ENCODE measurements at places on chromosomes 7 and 10.
A peak's percentile ranks its signal among the peaks of the same experiment; 100 is the strongest.

GRCh38 chr7:148929176-148929575 lies 45.1 kb upstream of the EZH2 start:
- no peak for DNase-seq

- DNase-seq = no peak
Measured at GRCh38 chr7:80210400-80210799, 75.8 kb downstream of the GNAI1 start.

- no peak for DNase-seq
Measured at GRCh38 chr7:117707080-117707479, 166.2 kb downstream of the CTTNBP2 start.

- DNase-seq = no peak
Measured at GRCh38 chr7:30450240-30450982, 28.2 kb downstream of the NOD1 start.

DNA sequence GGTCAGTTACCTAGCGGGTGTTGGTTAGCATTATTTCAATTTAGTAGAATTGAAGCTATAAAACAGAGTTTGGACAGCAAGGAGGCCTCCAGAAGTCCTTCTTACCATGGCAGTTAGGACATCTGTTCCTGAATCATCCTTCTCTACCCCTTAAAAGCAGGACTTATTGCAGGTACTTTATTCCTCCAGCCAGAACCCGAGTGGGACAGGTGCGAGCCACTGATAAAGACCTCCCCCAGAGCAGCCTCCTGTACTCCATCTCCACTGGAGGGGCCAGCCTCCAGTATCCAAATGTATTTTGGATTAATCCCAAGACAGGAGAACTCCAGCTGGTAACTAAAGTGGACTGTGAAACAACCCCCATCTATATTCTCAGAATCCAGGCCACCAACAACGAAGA lies 54.6 kb downstream of the CDHR3 start:
- no peak for DNase-seq

GRCh38 chr10:122878799-122879338 lies 512 bp downstream of the FAM24B start:
- no peak for DNase-seq

- DNase-seq = no peak
Measured at GRCh38 chr7:29139796-29140195, 6.5 kb downstream of the CPVL start.

- DNase-seq = no peak
Measured at GRCh38 chr10:35378541-35379210, 42.4 kb downstream of the CCNY start.

- peak; percentile 15 for DNase-seq
Measured at GRCh38 chr7:135620980-135621850, 41.1 kb upstream of the STMP1 start.

- no peak for DNase-seq
Measured at GRCh38 chr7:56174875-56175760, 58.9 kb upstream of the NUPR2 start.

- DNase-seq = peak; percentile 64
Measured at GRCh38 chr10:83917537-83918506, 221.5 kb upstream of the GHITM start.

- no peak for DNase-seq
Measured at GRCh38 chr10:110775020-110775375, 96.7 kb upstream of the PDCD4 start.

DNA sequence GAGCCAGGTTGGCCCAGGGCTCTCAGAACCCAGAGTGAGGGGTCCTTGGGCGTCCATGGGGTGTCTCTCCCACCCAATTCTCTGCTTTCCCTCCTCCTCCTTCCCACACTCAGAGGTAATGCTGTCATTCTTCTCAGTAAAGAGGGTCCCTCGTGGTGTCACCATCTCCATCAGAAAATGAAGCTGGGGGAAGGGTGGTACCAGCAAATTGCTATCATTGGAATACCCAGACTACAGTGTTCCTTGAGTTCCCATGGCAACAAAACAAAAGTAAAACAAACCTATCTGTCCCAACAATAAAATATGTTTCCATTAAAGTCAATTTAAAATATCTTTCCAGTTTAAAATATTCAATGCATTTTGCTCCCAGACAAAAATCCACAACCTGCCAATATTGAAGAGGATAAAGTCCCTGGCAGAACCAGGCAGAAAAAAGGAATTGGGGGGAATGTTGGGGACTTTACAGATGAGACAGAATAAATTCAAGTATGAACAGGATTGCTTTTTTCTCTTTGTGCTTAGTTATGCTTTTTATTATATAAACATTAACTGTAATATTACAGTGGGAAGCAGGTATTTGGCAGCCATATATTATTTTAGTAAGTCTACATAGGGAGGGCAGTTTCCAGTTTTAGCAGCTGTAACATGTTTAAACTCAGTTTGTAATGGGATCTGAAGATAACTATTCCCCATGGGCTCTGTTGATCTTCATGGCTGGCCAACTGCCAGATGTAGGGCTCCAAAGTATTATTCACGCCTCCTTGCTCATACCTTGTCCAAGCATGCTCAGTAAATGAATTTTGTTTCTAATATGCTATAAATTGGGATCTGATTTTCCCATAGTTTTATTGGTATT lies 182.1 kb downstream of the ARID5B start:
- DNase-seq = no peak

DNA sequence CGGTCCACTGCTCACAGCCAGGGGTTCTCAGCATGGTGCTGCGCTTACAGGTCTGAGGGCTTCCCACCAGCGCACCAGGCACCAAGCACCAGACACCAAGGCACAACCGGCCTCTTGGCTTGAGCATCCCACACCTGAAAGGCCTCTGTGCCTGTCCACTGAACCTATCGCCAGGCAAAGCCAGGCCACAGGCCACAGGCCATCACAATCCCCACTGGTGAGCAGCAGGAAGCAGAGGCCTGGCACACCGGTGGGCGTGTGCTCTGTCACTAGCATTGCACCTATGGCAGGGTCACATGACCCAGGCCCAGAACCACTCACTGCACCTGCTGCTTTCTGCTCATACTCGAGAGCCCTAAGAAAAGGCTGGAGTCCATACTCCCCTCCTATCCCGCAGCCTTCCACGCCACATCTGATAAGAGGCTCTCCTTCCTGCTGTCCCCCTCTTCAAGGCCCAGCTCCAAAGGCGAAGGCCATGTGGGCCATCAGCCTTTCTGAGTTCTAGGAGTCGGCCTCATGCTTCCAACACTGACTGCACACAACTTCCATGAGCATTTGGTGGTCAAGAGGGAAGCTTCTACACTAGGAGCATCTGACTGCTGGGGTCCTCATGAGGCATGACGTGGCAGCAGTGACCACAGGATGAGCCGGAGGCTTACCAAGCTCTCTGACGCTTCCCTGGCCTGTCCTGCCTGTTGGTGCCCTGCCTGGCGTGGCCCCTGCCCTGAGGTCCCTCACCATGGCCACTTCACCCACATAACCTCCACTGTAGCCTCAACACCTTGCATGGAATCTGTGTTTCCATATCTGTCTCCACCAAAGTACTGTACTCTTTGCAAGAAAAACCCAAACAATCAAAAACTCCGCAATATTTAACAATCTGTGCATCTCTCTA lies 166.3 kb downstream of the TNS3 start:
- no peak for DNase-seq

DNA sequence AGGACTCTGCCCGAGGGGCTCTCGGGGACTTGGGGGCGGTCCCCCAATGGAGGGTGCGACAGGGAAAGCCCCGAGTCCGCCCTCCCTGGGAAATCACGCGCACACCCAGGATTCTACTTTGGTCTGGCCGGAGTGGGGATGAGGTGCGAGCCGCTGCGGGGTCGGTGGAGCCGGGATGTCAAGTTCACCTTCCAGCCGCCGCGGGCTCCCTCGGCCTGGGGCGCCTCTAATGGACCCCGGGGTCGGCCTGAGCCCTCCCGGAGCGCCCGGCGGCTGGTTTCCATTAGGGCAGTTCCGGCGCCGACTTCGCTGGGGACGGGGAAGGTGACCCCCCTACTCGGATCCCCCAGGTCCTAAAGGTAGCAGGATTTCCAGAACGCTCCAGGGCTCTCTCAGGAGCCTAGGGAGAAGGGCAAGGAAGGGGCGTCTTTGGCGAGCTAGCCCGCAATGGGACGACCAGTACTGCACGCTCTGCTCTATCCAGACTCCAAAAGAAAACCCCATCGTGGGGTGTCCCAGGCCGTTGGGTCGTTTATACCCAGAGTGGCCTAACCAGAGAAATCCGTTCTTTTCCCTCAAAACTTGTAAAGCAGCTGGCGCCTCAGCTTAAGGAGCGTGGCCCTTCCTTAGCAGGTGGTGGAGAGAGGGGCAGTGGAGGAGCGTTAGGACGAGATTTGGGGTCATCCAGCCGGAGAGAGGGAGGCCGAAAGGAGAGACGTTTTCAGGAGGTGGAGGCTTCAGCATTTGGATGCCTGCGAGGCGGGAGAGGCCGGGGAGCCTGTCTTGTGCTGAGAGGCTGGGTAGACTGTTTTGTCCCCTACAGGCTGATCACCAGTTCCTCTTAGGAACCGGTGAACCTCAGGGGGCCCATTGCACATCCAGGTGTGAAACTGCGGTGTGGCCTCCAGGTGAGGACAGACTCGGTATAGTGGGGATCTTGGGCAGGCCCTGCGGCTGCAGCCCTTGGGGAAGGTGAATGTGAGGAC lies 860 bp upstream of the WDR86 start:
- DNase-seq = peak; percentile 70

DNA sequence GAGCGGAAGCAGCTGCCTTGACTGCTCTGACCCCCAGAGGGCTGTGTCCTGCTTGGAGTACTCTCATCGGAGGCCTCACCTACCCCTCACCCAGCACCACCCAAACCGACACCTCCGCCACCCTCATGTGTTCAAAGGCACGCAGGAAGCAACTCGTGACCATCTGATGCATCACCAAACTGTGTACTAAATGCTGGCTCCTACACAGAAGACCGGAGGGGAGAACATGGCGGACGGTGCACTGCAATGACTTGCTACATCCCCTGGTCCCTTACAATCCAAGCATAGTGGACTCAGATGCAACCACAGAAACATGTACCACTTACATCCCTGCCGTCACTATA lies 3.4 kb downstream of the PDAP1 start:
- no peak for DNase-seq

GRCh38 chr10:123792248-123792978 lies 99.2 kb downstream of the CPXM2 start:
- no peak for DNase-seq

- DNase-seq = no peak
Measured at GRCh38 chr10:13699216-13699615, 112.5 kb downstream of the PRPF18 start.

DNA sequence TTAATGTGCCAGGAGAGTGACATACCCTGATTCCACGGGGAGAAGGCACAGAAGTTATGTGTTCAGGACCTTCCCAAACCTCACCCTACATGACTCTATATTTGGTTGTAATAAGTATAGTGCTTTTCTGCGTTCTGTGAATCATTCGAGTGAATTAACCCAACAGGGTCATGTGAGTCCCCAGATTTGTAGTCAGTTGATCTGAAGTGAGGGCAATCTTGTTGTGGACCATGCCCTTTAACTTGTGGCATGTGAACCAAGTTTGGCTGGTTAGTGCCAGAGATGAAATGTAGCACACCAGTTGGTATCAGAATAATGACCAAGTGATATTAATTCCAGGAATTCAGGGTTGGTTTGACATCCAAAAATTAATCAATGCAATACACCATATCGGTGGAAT lies 70.2 kb downstream of the NHLRC2 start:
- DNase-seq = no peak

DNA sequence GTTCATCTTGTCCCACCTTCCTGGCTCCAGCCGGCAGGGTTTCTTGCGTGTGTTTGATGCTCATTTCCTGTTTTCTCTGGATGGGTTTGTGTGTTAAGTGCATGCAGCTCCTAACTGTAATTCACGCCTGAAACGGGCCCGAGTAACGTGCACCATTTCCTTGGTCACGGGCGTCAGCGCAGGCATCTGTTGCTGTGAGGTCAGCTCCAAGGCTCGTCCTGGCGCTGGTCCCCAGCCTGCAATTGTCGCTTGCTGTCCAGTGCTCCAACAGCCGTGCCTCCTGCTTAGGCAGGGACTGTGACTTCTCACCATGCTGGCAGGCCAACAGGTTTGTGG lies 201.1 kb downstream of the GLRX3 start:
- no peak for DNase-seq

- no peak for DNase-seq
Measured at GRCh38 chr7:140564643-140565042, 76.0 kb downstream of the DENND2A start.

DNA sequence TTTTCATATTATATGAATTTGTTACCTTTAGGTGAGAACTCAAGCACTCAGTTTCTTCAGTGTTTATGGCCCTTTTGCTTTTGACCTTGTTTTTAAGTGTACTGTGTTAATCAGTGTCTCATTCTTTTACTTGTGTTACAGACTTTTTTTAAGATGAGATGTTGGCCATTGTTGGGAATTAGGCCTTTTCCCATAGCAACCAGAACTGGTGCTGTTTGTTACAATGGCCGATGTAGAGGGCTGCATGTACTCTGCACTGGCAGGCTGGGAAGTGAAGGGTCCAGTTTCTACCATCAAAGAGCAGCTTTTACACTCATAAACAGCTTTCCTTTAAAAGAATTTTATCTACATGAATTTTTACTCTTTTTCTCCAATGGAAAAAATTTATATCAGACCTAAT lies 65.1 kb downstream of the SHH start:
- DNase-seq = no peak

DNA sequence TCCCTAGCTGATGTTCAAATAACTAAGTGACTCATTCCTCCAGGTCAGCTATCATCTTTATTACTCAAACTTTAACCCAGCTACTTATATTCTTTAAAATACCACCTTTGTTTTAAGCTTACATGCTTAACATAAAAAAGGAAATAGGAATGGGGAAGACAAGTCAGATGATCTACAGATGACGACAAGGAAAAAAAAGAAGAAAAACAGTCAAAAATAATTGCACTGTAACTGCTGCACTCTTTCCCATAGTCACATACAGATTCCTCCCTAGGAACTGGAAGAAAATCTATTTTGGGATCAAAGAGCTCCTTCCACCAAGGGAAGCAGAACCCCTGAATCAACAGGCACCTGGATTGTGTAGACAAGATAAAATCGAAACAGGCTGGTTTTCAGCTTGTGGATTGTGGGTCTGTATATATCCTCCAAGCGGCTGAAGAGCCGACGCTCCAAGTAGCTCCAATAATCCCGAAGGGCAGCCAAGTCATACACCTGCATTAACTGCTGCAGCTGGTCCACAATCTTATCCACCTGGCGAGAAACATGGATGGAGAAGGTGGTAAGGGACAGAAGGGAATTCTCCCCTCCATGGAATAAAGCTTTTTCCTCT lies 2.0 kb downstream of the WDR91 start:
- no peak for DNase-seq

GRCh38 chr10:71338728-71339495 lies 19.9 kb downstream of the SLC29A3 start:
- DNase-seq = no peak

DNA sequence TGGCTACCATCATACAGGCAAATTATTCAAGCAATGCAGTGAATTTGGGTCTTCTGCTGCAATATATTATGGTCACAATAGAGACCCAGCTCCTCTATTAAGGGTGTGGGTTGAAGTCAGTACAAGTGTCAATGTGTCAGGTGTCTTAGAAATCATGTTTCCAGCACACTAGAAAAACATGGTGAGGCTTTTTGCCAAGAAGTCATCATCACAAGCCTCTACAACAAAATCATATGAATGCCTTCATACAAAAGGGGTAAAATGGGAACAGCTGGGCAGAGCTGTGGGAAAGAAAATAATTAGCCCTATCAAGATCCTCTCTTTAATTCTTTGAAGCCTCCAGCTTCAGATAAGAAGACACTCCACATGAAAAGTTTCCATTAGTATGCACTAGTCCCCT lies 37.2 kb downstream of the FAM13C start:
- no peak for DNase-seq

GRCh38 chr7:38878694-38879457 lies 30.1 kb downstream of the VPS41 start:
- no peak for DNase-seq

- DNase-seq = no peak
Measured at GRCh38 chr10:124349996-124350280, 68.8 kb downstream of the OAT start.

GRCh38 chr10:74202356-74202755 lies 51.3 kb downstream of the ADK start:
- DNase-seq = no peak

Measured in WTC11 (cell line).